Stimulated activated CD4-positive, alpha-beta T cell treated with anti-CD3 and anti-CD28 coated beads, Interleukin-1b, Interleukin-23, amount 100 ng/mL, for 1 hour (primary cell): ENCODE measurements at places on chromosomes 5 and 9.

GRCh38 chr5:68122439-68123328, 92.9 kb upstream of the PIK3R1 start:
- no peak for DNase-seq

DNA sequence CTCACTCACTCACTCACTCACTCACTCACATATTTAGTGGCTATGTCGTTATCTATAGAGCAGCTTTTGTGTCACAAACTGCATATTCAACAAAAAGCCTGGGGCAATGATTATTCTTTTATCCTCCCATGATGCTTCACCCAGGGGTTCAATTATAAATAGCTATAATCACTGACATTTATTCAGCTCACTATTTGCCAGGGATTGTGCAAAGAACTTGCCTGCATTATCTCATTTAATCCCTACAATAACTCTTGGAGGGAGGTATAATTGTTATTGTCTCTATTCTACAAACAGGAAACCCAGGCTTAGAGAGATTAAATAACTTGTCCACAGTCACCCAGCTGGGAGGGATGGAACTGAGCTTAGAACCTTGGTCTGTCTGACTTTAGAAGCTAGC, 298.0 kb upstream of the MSX2 start:
- no peak for DNase-seq

DNA sequence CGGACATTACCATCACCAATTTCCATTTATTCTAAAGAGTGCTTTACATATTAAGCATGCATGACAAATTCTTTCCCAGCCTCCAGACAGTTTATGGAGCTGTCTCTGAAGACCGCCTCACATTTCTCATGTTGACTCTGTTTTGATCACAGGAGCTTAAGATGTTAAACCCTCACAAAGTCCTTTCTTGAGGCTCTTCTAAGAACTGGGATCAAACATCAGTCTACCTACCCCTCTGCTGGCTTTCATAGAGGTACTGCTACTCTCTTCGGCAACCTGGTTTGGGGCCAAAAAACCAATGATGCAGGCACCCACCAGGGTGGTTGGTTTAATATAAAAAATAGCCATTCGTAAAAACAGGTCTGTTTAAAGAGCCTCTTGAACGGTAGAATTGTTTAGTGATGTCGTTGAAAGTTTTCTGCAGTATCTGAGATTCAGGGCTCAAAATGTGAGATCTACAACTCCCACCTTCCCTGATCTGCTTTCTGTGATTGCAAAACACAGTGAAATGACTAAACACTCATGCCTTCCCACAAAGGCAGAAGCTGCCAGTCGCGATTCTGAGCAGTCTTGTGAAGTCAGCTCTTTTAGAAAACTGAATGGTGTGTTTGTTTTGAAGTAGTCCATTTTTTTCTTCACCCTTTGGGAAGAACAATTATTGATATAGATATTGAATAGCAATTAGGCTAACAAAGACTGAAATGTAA, 3.5 kb downstream of the RXFP3 start:
- DNase-seq, result no peak

DNA sequence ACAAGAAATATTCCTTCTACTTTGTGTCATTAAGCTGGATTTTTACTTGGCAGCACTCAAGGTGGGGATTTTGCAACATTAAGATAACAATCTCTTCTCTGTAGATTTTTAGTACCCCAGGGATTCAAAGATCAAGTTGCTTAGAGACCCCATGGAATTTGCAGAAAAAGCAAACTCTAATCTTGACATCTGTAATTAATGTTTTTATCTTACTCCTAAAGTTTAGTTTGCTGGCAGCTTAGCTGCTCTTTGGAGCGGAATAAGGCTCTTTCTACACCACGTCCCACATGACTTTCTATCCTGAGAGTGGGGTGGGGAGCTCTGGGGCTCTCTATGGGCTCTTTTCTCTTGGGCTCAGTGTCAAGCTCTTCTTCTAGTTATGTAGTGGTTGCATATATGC, 21.7 kb upstream of the SPDL1 start:
- no peak for DNase-seq

DNA sequence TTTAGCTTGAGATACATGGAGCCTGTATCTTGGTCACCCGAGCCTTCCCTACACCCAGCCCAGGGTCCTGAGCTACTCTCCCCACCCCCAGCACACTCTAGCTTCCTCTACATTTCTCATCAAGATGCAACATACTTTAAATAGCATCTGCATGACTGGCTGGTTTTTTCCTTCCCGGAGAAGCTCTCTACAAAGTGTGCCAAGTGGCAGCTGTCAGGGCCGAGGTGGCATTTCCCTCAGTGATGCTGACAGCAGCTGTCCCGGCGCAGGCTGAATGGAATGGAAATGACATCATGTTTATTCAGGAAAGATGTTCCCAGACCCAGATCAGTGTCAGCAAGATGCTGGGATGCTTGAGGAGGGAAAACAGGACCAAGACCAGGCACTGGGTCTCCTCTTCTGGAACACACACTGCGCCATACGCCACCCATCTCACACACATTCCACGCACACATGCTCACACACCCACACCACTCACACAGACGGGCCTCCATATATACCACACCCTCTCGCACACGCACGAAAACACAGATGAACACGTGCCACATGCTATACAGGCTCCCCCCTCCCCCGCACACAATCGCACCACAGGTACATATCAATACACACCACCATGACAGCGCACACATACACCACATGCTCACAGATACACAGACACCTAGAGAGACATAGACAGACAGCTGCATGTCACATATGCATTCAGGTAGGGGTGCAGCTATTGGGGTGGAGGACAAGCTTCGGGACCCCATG, 67.8 kb downstream of the LHX2 start:
- DNase-seq, result no peak

DNA sequence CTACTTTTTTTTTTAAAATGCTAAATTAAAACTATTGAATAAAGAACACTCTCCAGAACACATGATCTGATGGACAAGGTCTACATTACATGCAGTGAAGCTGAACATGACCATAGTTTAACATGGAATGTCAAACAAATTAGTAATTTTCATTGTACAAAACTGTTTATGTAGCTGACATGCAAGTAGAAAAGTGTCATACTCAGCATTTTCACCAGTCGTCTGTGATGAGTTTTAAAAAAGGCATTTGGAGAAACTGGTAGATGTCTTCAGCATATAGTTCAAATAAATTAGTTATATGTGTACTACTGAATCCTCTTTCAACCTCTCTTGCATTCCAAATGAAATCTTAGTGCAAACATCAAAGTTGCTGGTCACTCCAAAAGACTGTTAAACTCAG, 301.9 kb downstream of the FER start:
- DNase-seq, result no peak

DNA sequence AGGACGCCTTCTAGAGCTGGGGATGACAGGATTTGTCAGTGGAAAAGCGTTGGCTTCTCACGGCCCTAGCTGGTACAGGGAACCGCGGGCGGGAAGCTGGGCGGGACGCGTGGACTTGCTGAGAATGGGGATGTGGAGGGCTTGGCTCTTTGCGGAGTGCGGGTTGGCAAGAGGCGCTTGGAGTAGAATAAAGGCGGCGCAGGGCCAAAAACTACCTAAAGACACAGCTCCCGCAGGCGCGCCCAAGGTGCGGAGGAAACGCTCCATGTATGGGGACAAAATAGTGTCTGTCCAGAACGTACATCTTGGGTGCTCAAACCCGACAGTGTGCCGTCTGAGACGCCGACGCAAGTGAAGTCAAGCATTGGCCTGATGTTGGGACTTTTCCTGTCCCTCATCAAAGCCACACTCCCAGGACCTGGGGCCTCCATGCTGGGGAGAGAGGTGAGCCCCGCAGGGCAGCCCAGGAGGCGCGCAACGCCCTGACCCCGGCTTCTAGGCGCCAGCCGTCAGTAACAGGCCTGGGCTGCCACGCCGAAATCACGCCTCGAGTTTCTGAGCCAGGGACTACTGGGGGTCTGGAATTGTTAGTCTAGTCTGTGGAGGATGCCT, 1.6 kb upstream of the NKX2-5 start:
- DNase-seq, result no peak

GRCh38 chr5:91643797-91644196, 260.7 kb upstream of the ARRDC3 start:
- no peak for DNase-seq

DNA sequence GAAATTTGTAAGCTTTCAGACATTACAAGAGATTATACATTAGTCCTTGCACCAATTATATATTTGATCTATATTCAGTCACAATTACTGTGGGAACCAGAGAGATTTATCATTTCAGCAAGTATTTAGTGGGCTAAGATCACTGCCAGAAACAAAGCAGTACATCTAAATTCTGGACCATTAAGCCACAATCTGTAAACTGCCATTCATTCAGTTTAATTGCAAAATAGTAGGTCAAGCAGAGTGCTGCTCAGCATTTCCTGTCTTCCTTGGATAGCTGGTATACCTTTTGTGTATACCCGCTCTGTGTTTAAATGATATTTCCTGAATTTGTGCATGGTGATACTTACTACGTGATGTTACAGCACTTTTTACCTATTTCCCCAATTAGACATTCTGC, 42.6 kb downstream of the CDH10 start:
- DNase-seq, result no peak

GRCh38 chr5:172858990-172859811, 25.1 kb downstream of the ERGIC1 start:
- DNase-seq, result no peak

DNA sequence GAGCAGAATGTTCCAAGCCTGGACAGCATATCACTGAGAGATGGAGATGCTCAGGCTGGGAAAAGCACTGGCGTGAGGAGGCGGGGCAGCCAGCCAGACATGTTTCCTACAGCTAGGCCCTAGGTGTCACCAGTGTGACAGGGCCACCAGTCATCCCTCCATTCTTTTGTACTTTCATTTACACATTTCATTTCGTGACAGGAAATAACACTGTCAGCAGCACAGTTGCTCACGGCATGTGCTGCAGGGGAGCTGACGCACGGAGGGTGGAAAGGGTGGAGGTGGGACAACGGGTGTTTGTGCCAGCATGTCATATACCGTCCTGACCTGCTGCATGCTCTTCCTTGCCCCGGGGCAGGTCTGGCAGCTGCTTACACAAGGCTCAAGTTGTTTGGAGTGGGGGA, 14.8 kb upstream of the CEMIP2 start:
- DNase-seq, result peak; percentile 60

GRCh38 chr5:43301653-43302091, 11.5 kb downstream of the HMGCS1 start:
- DNase-seq, result no peak

- DNase-seq, result no peak
Observed at GRCh38 chr5:31574772-31575171, 42.7 kb downstream of the C5orf22 start.

DNA sequence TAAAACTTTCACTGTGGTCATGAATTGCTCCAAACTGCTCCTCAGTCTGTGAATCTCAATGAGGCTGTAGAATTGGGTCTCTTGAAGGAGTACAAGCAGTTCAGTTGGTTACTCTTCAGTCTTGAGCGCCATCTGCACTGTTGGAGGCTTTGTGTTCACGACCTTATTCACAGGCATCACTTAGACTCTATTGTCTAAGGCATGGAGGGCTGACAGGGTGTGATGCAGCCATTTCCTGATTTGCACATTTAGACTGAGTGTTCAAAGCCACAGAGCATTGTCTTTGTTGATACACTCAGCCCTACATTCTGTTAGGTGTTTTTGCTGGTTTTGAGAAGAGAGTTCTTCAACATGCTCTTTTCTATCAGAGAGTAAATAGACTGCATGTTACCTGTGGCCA, 355.9 kb upstream of the RIOK2 start:
- DNase-seq, result no peak

DNA sequence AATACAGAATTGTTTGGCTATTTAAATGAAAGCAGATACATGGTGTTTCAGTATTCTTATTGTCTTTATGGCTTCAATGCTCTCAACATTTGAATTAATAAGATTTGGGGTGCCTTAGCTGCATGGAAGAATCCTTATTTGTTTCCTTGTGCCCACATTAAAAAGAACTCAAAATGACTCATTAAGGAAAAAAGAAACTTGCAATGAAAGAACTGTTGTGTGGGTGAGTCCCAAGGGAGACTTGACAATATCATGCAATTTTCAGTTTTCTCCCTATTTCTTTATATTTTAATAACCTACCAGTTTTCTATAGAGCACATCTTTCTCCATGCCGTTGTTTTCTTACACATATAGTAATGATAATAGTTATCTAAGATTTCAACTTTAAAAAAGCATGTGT, 404.0 kb downstream of the PDE4D start:
- no peak for DNase-seq

- DNase-seq, result no peak
Observed at GRCh38 chr5:14420101-14420811, 161.3 kb upstream of the OTULINL start.
